ENCODE measurements at places on chromosomes 7 and 10.

GRCh38 chr7:44791278-44792219 is 4.9 kb upstream of the PPIA start:
- no peak for DNase-seq

- DNase-seq, result no peak
These were observed 126.8 kb downstream of the WDR37 start for GRCh38 chr10:1183033-1183396.

DNA sequence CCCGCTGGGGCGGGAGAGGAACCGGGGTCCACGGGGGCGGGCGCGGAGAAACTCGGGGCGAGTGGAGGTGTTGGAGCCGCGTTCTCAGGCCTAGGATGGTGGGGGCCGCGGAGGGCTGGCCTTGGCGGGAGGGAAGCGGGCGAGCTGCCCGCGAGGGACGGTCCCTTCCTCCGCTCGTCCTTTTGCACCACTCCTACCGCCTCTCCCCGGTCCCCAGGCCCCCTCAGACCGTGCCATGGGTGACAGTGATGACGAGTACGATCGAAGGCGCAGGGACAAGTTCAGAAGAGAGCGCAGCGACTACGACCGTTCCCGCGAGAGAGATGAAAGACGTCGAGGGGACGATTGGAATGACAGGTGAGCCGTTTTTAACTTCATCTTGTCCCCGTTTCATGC is 451 bp downstream of the SRRT start:
- DNase-seq, result no peak

GRCh38 chr10:15072358-15072757 is 16.2 kb downstream of the ACBD7 start:
- DNase-seq, result no peak

DNA sequence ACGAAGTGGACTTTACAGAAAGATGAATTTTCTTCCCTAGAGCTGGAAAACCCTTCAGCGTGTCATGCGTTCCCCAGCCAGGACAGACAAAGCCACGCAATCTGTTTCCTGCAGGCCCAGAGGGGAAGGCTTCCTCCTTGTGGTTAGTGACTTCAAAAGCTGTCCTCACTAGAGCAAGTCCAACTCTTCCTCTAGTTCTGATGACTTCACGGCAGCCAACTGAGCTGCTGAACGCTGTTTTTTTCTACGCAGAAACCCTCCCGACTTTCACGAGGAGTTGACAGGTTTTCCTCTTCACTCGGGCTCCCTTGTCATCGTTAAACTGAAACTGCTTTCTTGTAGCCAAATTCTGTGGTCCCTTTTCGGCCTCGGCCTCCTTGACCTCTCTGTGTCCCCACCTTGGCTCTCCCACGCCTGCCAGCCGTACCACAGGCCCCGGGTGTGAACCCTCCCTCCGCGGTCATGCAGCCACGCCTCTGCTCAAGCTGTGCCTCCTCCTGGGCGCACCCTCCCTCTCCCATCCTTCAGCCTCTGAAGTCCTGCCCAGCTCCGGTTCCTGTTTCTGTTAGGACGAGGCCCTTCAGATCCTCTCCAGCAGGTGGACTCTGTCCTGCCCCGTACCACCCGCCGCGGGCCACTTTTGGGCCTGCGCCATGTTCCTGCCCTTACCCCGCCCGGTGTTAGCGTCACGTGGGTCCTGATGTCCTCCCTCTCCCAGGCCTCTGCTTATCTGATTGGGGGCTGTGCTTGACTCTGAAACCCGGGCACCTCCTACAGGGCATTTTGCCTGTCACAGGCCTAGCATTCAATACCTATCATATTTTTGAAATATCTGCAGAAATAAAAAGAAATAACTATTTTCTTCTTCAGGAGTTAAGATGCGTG is 39.3 kb downstream of the CUX1 start:
- peak; percentile 47 for DNase-seq

GRCh38 chr10:62492012-62492869 is 118.1 kb downstream of the ZNF365 start:
- DNase-seq, result no peak

- DNase-seq, result no peak
These were observed 53.8 kb downstream of the ARL5B start for GRCh38 chr10:18713077-18713476.

GRCh38 chr7:90455163-90456030 is 14.0 kb upstream of the PTTG1IP2 start:
- no peak for DNase-seq

- no peak for DNase-seq
These were observed 14.1 kb downstream of the BMPR1A start for GRCh38 chr10:86770412-86770960.

GRCh38 chr10:64626924-64627323 is 1105.7 kb downstream of the REEP3 start:
- DNase-seq, result no peak

- DNase-seq, result no peak
These were observed 69.6 kb upstream of the MDFIC start for GRCh38 chr7:114852293-114852692.

- no peak for DNase-seq
These were observed 85.2 kb downstream of the ABCB5 start for GRCh38 chr7:20700453-20701227.

Measured in stimulated activated CD8-positive, alpha-beta memory T cell treated with anti-CD3 and anti-CD28 coated beads, Interleukin-12 subunit alpha, Interleukin-12 subunit beta, amount 100 ng/mL, for 1 hour (primary cell).